CD4-positive, alpha-beta T cell treated with Interleukin-17A for 1 hour (primary cell): ENCODE measurements at places on chromosomes 11 and 22.

- no peak for DNase-seq
Observed at GRCh38 chr22:37387793-37388192, 39.5 kb downstream of the ELFN2 start.

GRCh38 chr11:2484576-2485125, 39.8 kb downstream of the KCNQ1 start:
- no peak for DNase-seq

DNA sequence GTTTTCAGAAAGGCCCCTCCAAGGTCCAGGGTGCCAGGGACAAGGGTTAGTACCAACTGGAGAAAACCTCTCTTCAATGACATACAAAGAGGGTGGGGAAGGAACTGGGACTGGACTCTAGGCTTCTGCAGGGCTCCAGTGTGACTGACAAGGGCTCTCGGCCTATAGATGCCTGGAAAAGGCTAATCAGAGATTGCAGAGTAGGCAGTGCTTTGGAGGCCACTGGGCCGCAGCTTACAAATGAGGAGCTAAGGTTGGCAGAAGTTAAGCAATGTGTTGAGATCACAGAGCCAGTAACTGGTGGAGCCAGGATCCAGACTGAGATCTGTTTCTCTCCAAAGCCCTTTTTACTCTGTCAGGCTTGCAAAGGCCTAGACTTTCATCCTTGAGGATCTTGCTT, 7.4 kb upstream of the DGKZ start:
- DNase-seq, result no peak

DNA sequence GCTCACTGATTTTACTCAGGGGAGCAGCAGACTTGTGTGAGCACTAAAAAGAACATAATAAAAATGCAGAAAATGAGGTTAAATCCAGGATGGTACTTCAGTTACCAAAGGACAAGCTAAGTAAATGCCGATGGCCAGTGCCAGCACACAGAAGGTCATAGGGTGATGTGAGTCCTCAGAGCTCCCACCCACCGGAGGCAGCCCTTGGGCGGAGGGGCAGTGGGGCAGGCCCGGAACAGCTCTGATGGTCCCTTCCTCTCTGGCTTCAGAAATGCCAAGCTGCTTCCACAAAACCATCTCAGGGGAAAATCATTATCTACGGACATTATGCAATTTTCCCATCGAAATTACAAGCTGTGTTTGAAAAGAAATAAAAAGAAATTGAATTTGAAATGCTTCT, 124.5 kb downstream of the RRAS2 start:
- DNase-seq, result no peak

- DNase-seq, result no peak
Observed at GRCh38 chr11:33652431-33652830, 48.2 kb downstream of the C11orf91 start.

- no peak for DNase-seq
Observed at GRCh38 chr22:47369431-47370015, 607.1 kb downstream of the TBC1D22A start.

DNA sequence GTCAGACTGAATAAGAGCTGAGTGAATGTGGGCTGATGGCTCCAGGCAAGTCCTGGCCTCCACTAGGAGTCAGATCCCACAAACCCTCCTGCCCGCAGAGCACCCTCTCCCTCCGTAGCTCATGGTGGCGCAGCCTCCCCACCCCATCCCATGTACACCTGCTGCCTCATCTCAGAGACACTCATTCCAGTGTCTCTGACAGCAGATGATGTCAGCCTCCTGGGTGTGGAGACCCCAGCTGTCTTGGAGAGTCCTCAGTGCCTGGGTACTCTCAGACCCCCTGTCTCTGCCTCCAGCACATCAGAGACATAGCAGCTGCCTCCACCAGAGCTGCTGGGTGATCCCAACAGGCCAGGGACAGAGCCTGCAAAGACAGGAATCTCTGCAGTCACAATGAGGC, 9.5 kb downstream of the IGLL5 start:
- no peak for DNase-seq
